Bronchial smooth muscle cell (primary cell): ENCODE measurements at places on chromosomes 12 and 14. TPM values are rescaled to one million over a fixed set of nuclear protein-coding genes. Genes with fewer than 3 reads are reported as not detected.

OR4E2 gene
- not detected in 2 replicates for total RNA-seq

HAL gene
- total RNA-seq, result under 0.01 TPM in 1 of 2 replicates, not detected in the other

IL22 gene
- total RNA-seq, result not detected in 2 replicates

VAMP1 gene
- 17.0 and 18.9 TPM in 2 replicates for total RNA-seq

RDH11 gene
- 68.7 and 82.6 TPM in 2 replicates for total RNA-seq

TSPAN19 gene
- total RNA-seq, result under 0.01 and 0.16 TPM in 2 replicates

TPPP2 gene
- not detected in 2 replicates for total RNA-seq

GOLGA3 gene
- total RNA-seq, result 73.9 and 109 TPM in 2 replicates
